ENCODE measurements at places on chromosomes 16 and 17.

DNA sequence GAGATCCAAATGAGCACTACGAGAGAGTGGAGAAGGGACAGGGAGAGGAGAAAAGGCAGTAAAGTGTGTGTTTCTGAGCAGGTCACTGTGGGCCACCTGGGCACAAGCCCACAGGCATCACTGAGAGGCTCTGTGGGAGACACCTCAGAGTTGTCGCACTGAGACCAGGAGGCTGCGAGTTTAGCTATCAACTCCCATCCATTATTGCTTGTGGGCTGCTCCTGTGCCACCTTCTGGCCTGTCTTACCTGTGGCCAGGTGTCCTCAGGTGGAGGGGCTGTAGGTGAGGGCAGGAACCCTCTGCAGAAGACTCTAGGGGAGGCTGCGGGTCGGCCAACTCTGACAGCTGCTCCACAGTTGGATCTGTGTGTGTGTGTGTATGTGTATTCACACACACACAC lies 2.5 kb upstream of the PRR29 start:
- no peak for DNase-seq

GRCh38 chr16:50169555-50170096 lies 16.5 kb downstream of the TENT4B start:
- DNase-seq = no peak

DNA sequence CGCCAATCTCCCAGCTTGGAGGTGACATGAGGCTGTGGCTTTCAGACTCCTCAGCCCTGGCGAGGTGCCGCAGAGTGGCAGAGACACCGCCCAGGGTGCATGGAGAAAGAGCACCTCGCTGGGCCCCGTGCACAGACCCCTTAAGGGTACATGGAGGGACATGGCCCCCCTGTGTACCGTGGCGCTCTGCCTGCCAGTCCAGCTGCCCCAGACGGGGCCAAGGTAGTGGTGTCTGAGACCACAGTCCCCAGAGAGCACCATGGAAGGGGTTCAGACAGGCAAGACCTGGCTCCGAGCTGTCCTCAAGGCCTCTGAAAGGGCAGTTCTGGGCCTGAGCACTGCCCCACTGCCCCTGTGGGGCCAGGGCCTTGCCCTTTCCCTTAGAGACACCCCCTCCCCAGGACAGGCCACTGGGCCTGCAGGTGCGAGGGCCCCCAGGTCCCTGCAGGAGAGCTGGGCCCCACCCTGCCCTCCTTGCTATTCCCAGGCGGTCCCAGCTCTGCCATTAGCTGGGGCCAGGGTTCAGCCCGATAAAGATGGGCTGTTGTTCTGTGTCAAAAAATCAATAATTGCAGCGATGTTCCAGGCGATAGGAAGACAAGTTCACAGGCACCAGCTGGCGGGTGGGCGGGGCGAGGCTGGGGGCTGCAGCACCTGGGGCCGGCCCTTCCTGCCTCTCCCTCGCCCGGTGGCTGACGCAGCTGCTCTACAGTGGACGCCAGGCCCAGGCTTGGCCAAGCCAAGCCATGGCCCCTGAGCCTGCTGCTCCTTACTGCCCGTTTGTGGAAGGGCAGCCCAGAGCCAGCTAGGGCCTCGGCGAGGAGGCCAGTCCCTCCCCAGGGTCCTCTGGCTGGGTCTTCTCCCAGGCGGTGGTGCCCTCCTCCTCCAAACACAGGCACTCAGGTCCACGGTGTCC lies 51.7 kb downstream of the ZFPM1 start:
- no peak for DNase-seq

GRCh38 chr16:67202956-67203493 lies 4.1 kb downstream of the ELMO3 start:
- DNase-seq = no peak

GRCh38 chr16:9176547-9177418 lies 85.3 kb downstream of the HAPSTR1 start:
- DNase-seq = no peak

DNA sequence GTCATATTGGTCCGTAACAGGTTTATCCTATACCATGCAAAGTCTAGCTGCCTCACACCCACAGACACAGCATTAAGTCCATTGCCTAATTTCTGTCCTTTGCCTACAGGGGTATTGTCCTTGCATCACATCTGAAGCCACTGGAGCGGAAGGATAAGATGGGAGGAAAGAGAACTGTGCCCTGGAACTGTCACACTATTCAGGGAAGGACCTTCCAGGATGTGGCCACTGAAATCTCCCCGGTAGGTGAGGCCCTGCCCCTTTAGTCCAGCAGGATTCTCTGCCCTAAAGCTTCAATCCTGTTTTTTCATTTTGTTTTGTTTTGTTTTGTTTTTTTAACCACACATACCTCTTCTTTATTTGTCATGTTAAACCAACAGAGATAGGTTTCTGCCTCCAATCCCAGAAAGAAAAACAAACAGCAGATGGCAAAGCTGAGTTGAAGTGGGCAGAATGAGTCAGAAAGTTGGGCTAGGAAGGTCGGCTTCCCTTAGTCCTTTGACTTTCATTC lies 2.2 kb upstream of the EFTUD2 start:
- DNase-seq = peak; percentile 49

- no peak for DNase-seq
Measured at GRCh38 chr16:24980077-24980793, 34.9 kb downstream of the ARHGAP17 start.

GRCh38 chr17:58436805-58437239 lies 19.5 kb upstream of the RNF43 start:
- DNase-seq = no peak

DNA sequence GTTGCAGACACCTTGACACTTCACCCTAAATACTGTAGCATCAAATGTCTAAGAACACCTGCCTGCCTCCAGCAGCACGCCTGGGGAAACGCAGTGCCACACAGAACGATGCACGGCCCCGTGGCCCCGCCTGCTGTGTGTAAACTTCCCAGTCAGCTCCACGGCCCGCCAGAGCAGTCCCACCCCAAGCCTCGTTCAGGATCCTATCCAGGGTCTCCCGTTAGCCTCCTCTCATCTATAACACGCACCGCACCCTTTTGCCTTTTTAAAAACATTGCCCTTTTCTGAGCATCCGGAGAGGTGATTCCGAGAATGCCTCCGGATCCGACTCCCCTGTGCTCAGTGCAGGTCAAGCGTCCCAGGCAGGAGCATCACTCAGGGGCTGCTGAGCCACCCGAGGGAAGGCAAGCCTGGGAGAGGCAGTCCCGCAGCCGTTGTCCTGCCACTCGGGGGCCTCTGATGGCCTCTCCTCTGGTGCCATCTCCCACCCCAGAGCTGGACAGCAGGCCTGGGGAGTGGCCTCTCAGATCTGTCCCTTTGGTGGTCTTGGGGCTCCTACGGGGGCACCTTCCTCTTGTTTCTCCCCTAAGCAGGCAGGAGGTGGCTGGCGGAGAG lies 37.9 kb upstream of the SLC38A10 start:
- no peak for DNase-seq

GRCh38 chr16:14438256-14438655 lies 191.8 kb downstream of the PARN start:
- no peak for DNase-seq

DNA sequence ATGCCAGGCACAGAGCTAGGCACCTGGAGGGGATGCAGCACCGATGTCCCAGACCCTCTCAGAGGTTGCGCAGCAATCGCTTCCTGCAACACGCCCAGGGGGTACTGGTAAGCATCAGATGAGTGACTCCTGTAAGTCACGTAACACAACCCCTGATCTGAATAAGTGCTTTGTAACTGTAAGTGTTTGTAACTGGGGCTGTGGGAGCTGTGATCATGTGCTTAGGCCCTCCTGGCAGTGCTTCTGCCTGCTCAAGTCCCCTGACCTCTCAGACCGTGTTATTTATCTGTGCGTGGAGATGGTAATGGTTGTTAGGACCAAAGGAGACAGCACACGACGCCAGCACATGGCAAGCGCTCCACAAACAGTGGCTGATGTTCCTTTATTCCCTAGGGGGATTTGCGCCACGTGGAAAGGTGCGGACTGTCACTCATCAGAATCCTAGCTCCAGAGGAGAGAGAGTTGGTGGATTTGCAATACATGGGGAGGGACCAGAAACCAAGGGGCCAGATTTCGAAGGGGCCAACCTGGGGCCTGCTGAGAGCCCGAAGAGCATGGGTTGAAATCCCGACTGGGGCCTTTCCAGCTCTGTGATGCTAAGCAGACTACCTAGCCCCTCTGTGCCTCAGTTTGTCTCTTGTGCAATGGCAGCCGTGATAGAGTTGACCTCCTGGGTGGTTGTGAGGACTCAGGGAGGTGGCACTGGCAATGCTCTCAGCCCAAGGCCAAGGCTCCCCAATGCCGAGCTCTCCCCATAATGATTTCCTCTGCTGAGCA lies 151.8 kb downstream of the IRF8 start:
- DNase-seq = no peak

DNA sequence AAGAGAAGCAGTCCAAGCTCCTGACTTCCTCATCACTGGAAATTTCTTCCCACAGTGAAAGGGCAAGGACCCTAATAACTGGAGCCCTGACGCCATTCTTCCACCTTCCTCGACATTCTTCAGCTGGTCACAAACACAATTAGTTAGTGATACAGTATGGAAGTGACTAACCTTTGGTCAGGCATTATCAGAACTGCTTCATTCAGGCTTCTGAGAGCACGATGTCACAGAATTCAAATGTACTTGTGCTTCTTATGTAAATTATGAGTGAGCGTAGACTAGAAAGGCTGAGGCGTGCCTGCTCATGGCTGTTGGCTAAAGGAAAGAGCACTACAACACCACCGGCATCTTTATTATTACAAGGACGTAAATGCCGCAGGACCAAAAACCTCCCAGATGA lies 302.9 kb upstream of the AXIN2 start:
- no peak for DNase-seq

- no peak for DNase-seq
Measured at GRCh38 chr16:87472935-87473334, 19.9 kb downstream of the ZCCHC14 start.

- DNase-seq = no peak
Measured at GRCh38 chr16:84378567-84378966, 10.2 kb downstream of the ATP2C2 start.

DNA sequence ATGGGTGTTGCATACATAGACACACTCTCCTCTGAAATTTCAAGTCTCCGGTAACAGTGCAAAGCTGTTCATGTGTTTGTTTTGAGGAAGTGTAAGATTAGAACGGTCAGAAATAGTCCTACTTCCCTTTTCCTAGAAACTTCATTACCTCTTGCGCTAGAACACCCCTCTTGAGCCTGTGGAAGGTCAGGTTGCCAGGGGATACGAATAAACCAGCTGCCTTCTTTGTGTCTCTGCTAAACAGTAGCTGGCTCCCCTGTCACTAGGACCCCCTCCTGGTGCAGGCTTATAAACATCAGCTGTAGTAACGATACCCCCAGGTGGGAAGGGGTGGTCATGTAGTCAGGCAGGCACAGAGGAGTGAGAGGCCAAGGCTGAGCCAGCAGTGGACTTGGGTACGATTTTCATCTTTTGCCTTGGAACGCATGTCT lies 113.4 kb upstream of the RCVRN start:
- no peak for DNase-seq

GRCh38 chr17:42321555-42321954 lies 33.3 kb downstream of the STAT5A start:
- DNase-seq = no peak

- no peak for DNase-seq
Measured at GRCh38 chr17:44766409-44767038, 7.7 kb downstream of the ADAM11 start.

DNA sequence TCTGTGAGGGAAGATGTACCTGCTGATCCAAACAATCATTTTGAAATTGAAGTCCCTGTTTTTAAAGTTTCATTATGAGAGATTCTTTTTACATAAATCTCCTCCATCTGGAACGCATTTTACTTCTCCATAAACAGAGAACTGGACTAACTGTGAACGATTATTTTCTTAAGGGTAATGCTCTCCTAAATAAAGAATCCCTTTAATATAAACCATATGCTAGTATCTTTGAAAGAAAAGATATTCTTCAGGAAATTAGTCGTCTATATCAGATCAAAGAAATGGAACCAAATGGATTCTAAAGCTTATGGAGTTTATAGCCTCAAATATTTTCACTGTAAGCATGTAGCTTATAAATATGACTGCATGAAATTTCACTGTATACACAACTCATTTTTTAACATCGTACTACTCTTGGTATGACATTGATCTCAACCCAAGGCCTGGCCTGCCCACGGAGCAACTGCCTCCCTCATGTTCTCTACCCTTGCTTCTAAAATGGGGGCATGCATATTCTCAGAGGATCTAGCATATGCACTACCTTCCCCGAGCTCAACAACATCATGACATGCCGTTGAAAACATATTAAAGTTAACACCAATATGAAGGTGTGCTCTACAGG lies 66.4 kb downstream of the MYH10 start:
- peak; percentile 36 for DNase-seq

DNA sequence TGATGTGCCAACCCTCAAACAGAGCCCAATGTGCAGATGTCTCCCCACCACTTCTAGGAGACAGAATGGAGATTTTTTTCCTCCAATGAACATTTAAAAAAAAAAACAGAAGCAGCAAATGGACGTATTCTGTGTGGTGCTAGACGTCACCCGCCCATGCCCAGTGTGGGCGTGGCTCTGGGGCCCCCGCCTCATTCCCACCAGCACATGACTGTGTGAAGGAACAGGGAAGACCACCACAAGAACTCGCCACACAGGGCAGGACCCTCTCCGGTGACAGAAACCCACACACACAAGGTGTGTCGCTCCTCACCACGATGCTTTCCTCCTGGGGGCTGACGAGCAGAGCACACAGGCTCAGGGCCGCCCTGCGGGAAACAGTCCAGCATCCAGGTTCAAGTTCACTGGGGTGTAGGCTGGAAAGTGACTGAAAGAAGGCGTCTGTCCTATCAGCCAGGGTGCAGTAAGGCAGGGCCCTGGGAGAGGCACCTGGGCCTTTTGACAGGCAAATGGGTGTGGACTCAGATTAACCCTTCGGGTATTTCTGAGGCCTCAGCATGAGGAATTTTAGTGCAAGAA lies 53.5 kb downstream of the KLHDC4 start:
- DNase-seq = no peak

DNA sequence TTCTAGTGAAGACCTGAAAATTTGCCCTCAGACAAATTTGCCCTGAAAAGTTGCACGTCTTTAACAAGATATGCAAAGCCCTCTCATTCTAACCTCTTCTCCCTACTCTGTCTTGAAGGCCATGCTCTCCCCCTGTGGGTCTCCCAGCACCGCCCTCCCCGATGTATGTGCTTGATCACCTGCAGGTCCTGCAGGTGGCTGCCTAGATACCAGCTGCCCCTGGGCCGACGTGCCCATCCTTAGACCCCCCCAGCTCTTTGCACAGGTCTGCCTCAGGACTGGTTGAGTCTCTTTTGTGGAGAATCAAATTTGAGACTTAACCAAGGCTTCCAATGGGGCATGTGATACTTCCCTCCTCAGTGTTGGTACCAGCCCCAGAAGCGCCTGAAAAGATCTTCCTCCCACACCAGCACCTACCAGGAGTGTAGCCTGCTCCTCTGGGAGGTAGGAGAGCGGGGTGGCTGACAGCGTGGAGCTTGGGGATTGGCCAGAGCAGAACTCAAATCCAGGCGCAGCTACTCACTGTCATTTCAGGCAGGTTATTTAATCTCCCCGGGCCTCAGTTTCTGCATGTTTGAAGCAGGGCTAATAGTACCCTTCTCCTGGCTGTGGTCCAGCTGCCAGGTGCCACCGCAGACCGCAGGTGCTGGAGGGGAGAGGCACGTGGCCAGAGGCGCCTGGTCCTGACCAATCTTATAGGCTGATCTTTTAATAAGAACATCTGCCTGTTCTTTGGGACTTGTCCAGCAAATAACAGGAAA lies 4.5 kb upstream of the MRPL38 start:
- DNase-seq = no peak
